ENCODE measurements at places on chromosomes 12 and 14. TPM values are rescaled to one million over a fixed set of nuclear protein-coding genes. Genes with fewer than 3 reads are reported as not detected.

DNA sequence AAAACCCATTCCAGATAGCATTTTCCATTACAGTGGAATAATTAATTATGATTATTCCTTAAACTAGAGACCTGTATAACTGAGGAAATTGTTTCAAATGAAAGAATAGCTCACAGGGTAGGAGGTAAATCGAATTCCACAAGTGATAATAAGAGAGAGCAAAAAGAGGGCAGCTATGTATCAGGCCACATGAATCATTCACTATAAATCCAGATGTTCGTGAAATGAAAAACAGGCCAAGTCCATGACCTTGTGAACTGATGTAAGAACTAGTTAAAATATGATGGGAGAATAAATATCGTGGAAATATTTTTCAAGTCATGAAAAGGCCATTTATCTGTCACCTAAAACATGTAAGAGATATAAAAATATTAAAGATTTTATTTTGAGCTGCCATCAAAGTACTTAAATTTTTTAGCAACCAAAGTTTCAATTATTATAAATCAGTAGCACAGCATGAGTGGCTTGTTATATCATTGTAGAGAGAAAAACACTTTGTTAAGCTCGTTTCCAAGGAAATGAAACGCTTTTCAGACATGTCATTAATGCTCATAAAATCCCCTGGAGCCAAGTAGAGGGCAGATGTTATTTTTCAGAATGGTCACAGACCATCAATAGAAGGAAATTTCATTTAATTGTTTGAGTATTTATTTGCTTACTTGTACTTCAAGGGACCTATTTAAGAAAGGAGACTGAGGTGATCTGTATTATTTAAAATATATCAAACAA lies 120.6 kb upstream of the CDKN3 start:
- DNase-seq, result no peak

DNA sequence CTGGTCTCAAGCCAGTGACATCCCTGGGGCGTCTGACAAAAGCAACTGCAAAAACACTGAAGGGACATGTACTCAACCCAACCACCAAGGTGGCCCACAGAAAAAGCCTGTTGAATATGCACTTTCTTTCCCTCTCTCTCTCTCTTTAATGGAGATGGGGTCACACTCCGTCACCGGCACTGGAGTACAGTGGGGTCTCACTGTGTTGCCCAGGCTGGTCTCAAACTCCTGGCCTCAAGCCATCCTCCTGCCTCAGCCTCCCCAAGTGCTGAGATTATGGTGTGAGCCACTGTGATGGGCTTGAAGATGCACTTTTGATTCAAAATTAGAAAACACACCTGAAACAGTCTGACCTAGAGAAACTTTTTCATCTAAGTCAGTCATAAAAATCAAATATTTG lies 7.2 kb upstream of the CD27 start:
- no peak for DNase-seq

- DNase-seq, result no peak
Measured at GRCh38 chr14:24418492-24418873, 11.0 kb downstream of the CBLN3 start.

GRCh38 chr14:24259282-24260025 lies 3.5 kb downstream of the TGM1 start:
- DNase-seq, result no peak

GRCh38 chr14:56821805-56822610 lies 11.7 kb upstream of the OTX2 start:
- no peak for DNase-seq

DNA sequence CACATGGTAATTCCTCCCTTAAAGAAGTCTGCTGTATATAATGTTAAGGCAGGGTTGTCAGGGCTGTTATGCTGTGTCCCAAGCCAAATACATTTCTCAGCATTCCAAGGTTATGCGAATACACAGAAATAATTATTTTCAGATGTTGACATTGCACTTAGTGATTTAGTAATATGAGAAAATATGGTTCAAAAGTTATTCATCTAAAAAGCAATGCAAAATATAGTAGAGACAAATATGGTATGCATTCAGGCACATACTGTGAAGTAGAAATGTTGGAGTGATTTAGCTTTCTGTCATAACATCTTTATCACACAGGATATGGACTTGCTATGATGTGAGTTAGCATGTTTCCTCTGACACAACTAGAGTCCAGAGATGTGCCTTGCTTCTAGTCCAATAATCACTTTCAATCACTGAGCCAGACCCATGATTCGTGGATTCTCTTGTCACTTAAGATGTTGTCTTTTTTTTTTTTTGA lies 70.0 kb downstream of the PDE3A start:
- DNase-seq, result peak; percentile 80

DPY19L2 gene
- polyA plus RNA-seq, result 10.9 TPM

CBLN3 gene
- 7.4 TPM for polyA plus RNA-seq

- DNase-seq, result no peak
Measured at GRCh38 chr12:4900327-4900726, 9.4 kb upstream of the KCNA1 start.

DNA sequence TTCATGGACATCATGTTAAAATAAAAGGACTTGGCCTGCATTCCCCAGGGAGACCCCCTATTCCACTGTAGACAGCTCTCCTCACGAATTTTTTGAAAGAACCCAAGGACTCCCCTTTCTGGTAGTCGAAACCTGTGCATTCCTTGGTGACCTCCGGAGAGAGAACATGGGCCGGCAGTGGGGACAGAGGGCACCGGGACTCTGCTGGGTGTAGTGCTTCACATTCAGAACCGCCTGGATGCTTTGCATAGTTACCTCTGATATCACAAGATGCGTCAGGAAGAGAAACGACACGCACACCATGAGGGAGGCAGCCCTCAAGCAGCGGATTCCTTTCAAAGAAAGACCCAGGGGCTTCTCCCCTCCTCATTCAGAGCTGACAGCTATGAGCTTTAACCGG lies 9.7 kb downstream of the CKAP4 start:
- DNase-seq, result no peak

GRCh38 chr12:53944907-53945847 lies 6.5 kb downstream of the HOXC13 start:
- no peak for DNase-seq

GRCh38 chr12:92717202-92717601 lies 14.4 kb downstream of the PLEKHG7 start:
- DNase-seq, result no peak

GRCh38 chr12:20211981-20212421 lies 156.3 kb upstream of the PDE3A start:
- DNase-seq, result peak; percentile 63

GRCh38 chr12:103441437-103442181 lies 54.2 kb downstream of the C12orf42 start:
- no peak for DNase-seq

DNA sequence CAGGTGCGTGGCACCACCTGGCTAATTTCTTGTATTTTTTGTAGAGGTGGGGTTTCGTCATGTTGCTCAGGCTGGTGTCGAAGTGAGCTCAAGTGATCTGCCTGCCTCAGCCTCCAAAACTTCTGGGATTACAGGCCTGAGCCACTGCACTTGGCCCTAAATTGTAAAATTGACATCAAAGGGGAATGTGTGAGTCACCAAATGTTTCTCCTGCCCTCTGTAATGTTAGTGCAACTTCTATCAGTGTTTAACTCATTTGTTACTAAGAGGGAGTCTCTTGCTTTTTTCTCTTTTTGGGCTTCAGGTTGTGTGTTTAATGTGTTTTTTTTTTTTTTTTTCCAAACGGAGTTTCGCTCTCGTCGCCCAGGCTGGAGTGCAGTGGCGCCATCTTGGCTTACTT lies 2.3 kb downstream of the TULP3 start:
- no peak for DNase-seq

GRCh38 chr12:131833896-131834641 lies 5.9 kb downstream of the MMP17 start:
- no peak for DNase-seq

DNA sequence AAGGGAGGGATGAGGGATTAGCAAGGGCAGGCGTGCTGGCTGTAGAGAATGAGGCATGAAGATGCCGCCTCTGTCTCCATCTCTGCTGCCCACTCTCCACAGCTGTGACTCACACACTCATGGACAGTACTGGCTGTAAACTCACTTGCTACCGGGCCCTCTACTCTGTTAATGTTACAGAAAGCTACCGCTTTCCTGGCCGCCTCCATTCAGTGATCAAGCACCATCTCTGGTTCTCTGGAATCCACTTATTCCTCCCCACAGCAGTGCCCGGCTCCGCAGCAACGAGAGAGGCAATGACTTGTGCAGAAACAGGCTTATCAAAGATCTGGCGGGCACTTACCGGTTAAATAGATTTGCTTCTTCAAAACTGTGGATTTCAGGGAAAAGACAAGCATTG lies 34.8 kb downstream of the AMN start:
- DNase-seq, result no peak

CFAP54 gene
- polyA plus RNA-seq, result 0.73 TPM

DNA sequence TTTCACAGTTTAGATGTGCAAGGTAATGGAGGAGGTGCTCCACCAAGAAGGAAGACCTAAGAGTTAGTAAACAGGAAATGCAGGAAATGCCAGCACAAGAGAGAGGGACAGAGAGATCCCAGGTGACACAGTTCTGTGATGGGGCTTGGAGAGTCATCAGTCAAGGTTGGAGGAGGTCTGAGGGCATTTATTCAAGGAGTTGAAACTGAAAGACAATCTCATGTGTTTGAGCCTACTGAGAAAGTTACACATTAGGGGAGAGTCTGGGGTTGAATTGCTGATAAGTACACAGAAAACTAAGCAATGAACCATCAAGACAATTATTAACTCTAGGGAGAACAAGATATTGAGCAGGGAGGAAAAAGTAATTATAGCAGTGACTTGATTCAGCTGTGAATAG lies 138.5 kb downstream of the ANO6 start:
- no peak for DNase-seq

ASIC1 gene
- 15.0 TPM for polyA plus RNA-seq

- no peak for DNase-seq
Measured at GRCh38 chr14:51716610-51717009, 64.9 kb downstream of the FRMD6 start.

DCAF4 gene
- not detected for polyA plus RNA-seq

- DNase-seq, result no peak
Measured at GRCh38 chr12:12804432-12804886, 8.7 kb upstream of the DDX47 start.

GRCh38 chr12:108645686-108646599 lies 12.2 kb upstream of the SELPLG start:
- no peak for DNase-seq

DNA sequence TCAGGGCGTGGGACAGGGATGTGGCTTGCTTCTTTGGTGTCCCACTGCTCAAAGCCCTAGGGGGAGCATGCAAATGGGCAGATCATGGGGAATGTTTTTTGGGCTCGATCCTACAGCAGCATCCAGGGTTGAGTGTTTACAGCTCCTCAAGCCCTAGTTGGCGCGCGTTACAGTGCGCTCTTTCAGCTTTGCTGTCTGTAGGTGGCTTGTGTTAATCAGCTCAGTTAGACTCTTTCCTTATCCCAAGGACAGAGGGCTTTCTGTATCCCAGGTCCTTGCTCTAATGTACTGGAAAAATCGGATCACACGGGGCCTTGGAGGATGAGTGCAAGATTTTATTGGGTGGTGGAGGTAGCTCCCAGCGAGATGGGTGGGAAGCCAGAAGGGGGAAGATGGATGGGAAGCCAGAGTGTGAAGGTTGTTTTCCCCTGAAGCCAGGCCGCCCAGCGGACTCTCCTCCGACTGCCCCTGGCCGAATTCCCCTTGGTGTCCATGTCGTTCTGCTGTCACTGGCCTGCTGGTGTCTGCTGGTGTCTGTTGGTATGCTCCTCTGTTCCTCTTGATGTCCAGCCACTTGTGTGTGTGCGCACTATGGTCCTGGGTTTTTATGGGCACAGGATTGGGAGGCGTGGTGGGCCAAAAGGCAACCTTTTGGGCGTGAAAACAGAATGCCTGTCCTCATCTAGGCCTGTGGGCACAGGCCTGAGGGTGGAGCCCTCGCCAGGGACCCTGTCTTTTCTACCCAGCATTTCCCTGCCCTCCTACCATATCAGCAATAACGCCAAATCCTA lies 10.7 kb upstream of the TXNRD1 start:
- DNase-seq, result no peak

DNA sequence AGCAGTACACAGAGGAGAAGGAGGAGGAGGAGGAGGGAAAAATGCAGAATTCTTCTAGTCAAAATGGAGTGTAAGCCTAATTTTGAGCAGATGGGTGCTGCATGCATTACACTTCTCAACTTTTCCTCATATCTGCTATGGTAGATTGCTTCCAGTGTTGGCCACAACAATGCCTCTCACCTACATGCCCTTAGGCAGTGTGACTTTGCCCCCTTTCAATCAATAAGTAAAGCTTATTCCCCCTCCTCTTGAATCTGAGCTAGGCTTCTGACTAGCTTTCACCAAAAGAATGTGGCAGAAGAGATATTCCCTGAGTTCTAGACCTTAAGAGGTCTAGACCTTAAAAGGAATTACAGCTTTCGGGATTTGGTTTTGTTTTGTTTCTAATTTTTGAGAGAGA lies 3.2 kb upstream of the METTL3 start:
- DNase-seq, result no peak

HOXC5 gene
- polyA plus RNA-seq, result 0.26 TPM

GRCh38 chr12:104669851-104670337 lies 213.1 kb downstream of the CHST11 start:
- peak; percentile 85 for DNase-seq

PRH2 gene
- not detected for polyA plus RNA-seq

Data from muscle of arm (tissue), 14 donors.